Mucosa of gallbladder (tissue), 1 donor: ENCODE measurements at places on chromosomes 16 and 17. TPM values are rescaled to one million over a fixed set of nuclear protein-coding genes. Genes with fewer than 3 reads are reported as not detected.

DNA sequence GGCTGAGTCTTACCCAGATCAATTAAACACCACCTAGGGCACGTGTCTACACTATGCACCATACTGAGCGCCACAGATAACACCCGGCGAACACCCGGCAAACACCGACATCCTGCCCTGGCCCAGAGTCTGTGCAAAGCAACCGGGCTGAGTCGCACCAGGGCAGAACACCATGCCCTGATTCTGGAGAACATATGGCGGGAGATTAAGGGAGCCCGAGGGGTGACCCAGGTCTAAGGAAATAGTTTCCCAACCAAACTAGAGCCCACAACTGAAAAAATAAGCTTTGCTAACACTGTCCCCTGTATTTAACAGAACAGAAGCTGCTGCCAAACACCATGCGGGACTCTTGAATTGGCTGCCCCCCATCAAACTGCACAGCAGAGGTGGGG lies 22.1 kb downstream of the MYO18A start:
- DNase-seq, result no peak

The PITPNM3 gene
- total RNA-seq, result 15.2 TPM

GRCh38 chr17:50527155-50527762 lies 5.3 kb upstream of the EPN3 start:
- DNase-seq, result no peak

The SOST gene
- total RNA-seq, result not detected

GRCh38 chr17:16676676-16677268 lies 13.3 kb upstream of the CCDC144A start:
- no peak for DNase-seq

The RILP gene
- total RNA-seq, result 11.7 TPM

DNA sequence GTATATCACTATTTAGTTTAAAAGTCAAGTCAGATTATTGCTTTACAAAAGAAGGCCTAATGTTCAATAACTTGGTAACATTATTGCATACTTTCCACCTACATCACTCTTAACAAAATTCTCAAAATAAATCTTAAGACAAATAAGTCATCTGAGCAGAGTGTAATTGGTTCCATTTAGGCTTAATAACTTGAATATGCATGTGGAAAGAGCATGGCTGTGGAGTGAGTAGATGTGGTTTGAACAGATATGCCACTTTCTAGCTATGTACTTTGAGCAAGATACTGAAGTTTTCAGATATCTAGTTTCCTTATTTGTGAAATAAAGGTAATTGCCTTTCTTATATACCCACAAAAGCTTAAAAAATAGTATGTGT lies 6.7 kb upstream of the EVI2A start:
- no peak for DNase-seq

The LGALS9 gene
- total RNA-seq, result 103 TPM

DNA sequence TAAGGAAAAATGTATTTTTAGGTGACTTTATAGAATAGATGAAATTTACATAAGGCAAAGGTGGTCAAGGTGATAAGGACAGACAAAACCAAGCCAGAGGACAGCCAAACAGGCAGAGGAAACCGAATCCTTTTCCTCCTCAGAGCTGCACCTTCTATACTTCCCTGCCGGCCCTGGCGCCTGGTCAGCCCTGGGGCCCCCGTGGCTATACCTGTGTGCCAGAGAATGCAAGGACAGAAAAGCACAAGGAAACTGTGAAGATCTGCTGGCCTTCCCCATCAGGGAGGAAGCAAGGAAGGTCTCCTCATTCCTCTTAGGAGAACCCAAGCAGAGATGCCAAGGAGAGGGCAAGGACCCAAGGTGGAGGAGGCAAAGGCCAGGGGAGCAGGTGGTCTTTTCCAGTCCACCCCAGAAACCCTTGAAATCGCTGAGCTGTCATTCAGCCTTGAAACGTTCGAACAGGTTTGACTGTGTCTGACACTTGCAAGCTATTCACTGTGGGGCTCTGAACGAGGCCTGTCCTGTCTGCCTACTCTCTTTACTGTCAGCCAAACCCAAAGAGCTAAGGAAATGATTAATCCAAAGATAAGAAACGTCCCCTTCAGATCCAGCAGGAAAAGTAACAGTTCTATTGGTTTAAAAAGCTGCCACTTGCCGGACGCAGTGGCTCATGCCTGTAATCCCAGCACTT lies 114.4 kb downstream of the XYLT1 start:
- DNase-seq, result no peak

DNA sequence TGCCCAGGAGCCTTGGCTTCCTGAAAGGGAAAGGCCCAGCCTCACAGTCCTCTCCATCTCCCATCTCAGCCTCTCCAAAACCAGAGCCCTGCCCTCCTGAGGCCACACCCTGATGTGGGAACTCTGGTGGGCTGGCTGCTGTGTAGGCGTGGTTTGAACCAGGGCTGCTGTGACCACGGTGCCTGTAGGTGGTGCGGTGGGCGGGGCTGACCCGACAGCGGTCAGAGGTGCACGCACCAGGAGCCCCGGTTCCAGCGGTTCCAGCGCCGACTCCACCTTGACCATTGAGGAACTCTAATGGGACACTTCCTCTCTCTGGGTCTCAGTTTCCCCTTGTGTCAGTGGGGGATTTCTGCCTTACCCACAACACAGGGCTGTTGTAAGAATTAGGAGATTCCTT lies 2.4 kb downstream of the RAP1GAP2 start:
- no peak for DNase-seq

The SNRNP25 gene
- 21.5 TPM for total RNA-seq

The KRT33A gene
- total RNA-seq, result not detected

DNA sequence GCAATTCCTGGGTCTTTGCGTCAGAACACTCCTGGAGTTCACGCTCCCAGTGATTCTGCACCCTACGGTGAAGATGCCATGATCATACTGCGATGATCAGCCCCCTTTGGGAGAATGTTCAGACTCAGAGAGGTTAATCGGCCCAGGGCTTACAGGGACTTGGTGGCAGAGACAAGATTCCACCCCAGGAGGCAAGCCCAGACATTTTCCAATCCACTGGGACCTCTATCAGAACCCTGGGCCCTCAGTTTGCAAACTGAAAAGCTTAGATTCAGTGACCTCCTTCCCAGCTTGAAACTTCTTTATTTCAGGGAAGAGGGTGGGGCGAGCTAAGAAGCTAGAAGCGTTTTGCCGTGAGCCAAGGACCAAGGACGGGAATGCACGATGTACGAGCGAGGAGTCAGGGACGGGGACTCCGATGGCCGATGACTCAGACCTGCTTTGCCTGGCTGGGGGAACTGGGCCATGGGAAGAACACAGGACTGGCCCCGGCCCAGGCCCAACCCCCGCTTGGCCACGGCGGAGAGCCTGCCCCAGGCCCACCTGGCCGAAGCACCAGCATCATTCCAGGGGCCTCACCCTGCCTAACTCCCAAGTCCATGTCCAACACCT lies 34.7 kb downstream of the SOCS3 start:
- no peak for DNase-seq

- DNase-seq, result no peak
Observed at GRCh38 chr16:23337836-23338550, 35.9 kb downstream of the SCNN1B start.

The RPRML gene
- total RNA-seq, result not detected

- no peak for DNase-seq
Observed at GRCh38 chr16:24188751-24189318, 67.3 kb upstream of the CACNG3 start.

GRCh38 chr17:43998552-43998951 lies 5.9 kb upstream of the NAGS start:
- DNase-seq, result no peak

- no peak for DNase-seq
Observed at GRCh38 chr17:69592692-69593350, 178.3 kb downstream of the MAP2K6 start.

GRCh38 chr16:18953547-18953946 lies 27.3 kb upstream of the SMG1 start:
- DNase-seq, result no peak

The CFAP97D1 gene
- total RNA-seq, result not detected

- no peak for DNase-seq
Observed at GRCh38 chr17:4710693-4711634, 532 bp downstream of the ARRB2 start.

The DHX58 gene
- 26.8 TPM for total RNA-seq

- no peak for DNase-seq
Observed at GRCh38 chr16:12141073-12141951, 164.8 kb downstream of the SNX29 start.
